ENCODE measurements at places on chromosomes 6 and 20.

DNA sequence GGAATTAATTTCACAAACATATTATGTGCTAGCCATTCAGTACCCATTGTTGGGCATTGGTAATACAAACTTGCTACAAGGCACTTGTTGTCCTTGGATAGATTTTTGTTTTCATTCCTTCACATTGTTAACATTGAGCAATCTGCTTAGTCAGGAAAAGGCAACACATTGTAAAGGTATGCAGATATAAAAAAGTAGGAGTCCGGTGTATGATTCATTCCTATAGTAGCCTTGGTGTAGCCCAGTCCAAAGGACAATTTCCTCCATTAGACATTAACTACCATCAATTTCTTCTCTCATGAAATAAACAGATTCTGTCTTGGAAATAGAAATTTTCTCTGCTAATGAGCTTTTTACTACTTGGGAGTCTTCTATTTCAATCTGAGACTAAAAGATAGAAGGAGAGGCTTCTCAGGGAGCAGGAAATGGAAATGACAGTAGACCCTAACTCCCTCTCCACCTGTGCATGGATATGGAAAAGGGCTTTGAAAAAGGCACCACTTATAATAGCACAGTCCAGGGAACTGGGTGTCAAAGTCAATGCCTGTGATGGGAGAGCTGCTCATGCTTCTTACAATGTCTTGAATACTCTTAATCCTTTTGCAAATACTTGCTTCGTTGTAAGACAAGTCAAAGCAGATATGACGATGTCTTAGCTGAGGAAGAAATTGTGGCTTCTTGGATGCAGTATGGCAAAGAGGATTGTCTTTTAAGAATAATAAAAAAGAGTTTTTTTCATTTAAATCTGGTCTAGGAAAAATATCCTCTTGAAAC lies 369.4 kb upstream of the CITED2 start:
- peak; percentile 91 for DNase-seq

- DNase-seq = no peak
Observed at GRCh38 chr6:137811916-137812553, 55.0 kb upstream of the TNFAIP3 start.

DNA sequence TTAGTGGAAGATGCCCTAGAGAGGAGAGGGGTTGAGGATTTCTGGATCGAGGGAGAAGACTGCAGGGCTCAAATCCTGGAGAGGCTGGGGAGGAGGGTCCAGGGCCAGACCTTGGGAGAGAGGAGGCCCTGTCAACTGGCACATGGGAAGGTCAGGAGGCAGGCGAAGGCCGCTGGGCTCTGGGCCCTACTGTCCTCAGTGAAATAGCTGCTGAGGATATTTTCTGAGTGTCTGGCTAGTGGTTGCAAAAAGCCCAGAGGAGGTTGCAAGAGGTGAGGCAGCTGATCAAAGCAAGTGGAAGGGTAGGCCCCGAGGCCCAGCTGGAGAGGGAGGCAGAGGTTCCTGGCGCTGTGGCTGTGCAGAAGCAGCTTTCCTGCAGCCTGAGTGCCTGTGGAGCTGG lies 103.4 kb upstream of the MLN start:
- DNase-seq = no peak

DNA sequence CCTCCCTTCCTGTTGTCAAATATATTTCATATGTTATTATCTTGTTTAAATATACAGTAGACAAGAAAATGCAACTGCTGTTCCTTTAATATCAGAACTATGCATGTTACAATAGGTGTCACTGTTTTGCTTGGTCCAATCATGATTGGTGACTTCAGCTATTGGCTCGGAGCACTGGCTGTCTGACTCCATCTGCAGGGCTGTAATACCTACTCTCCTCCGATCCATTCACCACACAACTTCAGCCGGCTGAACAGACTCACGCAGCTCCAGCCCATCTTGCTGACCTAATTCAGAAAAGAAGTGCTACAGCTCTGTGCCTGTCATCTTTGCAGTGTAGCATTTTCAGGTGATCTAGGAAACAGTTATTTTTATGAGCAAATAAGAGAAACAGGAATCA lies at the start of gene BTBD3:
TSS of gene BTBD3 (plus strand) at position 231 of the 400 bp plus-strand sequence. CDS start 383 bp downstream, outside the sequence.
- no peak for DNase-seq

- no peak for DNase-seq
Observed at GRCh38 chr6:7150381-7151064, 42.8 kb downstream of the RREB1 start.

GRCh38 chr20:61042506-61043385 lies 209.3 kb upstream of the CDH4 start:
- DNase-seq = peak; percentile 1

DNA sequence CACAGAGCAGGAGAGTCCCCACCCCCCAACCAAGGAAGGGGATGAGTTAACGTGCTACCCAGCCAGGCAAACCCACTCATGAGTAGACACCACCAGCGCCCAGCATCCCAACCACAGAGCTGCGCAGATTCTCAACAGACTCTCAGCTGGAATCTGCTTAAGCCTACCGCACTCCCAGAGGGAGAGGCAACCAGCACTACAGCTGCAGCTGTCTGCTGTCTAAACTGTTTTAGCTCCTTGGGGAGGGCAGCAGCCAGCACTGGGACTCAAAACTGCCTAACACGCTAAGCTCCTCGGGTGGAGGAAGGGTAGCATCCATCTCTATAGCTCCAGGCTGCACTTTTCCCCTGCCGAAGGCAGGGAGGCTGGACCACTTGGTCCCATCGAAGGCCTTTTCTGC lies 539.8 kb downstream of the EPHA7 start:
- DNase-seq = no peak

- DNase-seq = no peak
Observed at GRCh38 chr6:4939241-4939640, 64.6 kb downstream of the RPP40 start.

DNA sequence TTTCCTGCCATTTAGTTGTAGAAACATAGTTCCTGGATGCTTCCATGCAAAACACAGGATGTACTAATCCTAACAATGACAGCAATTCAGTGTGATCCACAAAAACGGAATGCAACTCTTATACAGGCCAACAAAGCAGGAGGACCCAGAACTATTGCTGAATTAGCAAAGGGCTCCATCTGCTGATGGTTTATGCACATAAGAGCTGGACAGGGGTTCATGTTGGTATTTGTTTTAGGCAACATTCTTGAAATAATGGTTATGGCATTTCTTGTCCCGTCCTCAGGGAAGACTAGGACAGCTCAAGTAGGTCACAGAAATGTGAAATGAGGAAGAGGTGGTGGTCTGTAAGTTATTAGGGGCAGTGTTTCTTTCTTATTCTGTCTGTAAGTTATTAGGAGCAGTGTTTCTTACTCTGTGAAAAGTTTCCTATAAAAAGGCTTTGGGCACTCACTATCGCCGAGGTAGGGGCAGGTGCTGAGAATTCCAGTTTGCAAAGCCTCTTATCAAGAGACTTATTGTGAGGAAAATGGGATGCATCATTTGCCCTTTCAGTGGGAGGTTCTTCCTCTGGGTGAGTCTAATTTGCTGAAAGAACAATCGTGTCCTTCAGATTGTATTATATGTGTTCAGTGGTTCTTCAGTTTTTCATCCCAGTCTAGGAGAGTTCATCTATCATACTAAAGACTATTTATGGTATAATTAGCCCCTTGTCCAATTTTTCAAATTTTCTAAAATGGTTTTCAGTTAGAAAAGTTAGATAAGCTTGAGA lies 171.1 kb downstream of the MCHR2 start:
- DNase-seq = peak; percentile 29

DNA sequence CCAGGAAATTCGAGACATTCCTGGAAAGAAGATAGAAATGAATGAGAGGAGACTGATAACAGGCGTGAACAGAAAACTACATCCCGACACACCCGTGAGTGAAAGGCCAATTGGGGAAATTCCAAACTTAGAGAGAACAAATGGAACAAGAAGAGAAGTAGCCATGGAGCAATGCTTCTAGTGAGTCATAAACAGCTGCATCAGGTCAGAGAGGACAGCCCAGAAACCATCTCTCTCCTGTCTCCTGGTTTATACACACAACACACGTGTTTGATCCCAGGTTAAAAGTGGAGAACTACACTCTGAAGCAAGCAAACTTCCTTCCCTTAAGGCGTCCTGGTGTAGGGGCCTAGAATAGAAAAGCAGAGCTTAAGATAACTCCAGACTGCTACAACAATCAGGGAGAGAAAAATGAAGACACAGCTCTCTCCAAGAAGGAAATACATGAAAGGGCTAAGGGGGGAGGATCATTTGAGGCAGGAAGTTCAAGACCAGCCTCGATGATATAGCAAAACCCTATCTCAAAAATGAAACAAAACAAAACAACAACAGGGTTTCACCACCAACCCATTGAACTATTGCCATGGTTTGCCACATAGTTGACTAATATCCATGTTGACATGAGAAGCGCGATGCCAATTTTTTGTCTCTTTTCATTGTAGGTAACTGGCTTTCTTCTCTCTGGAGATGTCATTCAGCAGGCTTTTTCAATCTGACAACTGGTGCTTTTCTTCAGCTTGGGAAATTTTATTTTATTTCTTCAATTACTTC lies 26.9 kb downstream of the NRN1 start:
- DNase-seq = no peak
